GM04504 (cell line): ENCODE measurements at places on chromosomes 5 and 9.

GRCh38 chr5:56227691-56228090 lies 5.4 kb downstream of the ANKRD55 start:
- no peak for DNase-seq

GRCh38 chr5:68445257-68446069 lies 229.9 kb downstream of the PIK3R1 start:
- no peak for DNase-seq

DNA sequence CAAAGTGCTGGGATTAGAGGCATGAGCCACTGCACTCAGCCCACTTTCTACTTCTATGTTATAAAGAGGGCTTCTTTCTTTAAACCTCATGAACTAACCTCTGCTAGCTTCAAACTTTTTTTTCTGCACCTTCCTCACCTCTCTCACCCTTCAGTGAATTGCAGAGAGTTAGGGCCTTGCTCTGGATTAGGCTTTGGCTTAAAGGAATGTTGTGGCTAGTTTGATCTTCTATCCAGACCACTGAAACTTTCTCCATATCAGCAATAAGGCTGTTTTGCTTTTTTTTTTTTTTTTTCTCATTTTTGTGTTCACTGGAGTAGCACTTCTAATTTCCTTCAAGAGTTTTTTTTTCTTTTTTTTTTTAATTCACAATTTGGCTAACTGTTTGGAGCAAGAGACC lies 216.4 kb upstream of the MAP3K1 start:
- DNase-seq = no peak

GRCh38 chr9:79630521-79631403 lies 59.0 kb downstream of the TLE4 start:
- no peak for DNase-seq

- peak; percentile 69 for DNase-seq
These were observed at the start of gene ARAP3 for GRCh38 chr5:141681695-141682641. Gene ARAP3 (minus strand): TSS chr5:141682230. CDS start chr5:141680486, 1,744 bp downstream.

GRCh38 chr5:169413416-169413815 lies 112.5 kb upstream of the SLIT3 start:
- DNase-seq = no peak

DNA sequence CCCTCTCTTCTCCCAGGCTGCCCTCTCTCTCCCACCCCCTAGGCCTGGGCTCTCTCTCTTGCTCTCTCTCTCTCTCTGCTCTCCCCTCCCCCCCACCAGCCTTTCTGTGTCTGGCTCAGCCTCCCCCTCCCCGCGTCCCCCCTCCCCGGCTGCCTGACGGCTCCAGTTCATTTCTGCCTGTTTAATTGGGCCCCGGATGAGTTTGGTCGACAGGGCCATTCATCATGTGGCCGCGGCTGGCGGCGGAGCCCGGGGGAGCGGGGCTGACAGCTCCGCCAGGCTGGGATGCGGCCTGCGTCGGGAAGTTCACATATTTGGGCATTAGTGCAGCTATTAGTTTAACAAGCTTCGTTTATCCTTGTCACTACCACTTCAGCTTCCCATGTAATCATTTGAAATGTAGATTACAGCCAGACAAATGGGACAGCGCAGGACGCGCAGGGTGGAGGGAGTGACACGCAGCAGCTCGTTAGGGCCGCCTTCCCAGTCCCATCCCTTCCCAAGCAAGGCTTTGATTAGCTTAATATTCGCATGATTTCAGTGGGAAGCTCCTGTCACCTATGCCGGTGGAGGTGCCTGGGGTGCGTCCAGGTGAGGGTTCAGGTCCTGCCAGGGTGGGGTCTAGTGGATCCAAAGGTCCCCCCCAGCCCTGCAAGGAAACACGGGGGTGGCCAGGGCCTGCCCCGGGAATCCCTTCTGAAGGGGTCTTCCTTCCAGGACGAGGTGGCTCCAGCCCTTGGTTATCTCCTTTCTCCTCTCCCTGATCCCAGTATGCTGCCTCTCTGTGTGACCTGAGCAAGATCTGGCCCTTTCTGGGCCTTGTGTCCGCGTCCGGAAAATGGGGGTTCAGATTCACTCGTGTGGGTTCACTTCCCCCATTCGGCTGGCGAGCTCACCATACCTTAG lies 214.8 kb downstream of the PAX5 start:
- DNase-seq = no peak

DNA sequence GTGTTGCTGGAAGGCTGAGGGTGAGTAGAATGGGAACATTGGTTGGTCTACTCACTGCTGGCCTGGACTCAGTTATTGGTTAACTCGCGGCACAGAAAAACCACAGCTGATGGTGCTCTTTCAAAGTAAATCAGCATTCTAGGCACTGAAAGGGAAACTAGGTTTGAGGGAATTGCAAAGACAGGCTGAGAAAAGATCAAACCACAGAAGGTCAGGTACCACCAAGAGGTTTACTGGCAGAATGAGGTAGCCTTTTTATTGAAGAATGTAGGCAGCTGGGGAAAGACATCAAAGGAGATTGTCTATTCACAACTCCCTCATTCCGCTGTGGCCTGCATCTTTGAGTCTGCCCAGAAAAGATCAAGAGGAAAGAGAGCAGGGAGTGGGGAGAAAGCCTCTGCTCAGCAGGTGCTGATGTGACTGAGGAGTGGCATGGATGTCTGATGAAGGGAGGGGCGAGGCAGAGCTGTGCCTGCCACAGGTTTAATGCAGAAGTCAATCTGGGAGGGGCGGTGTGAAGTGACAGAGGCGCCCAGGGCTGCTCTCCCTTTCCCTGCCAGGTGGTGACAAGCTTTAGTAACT lies 255.5 kb downstream of the MAN2A1 start:
- no peak for DNase-seq

GRCh38 chr9:2093920-2094597 lies 78.9 kb downstream of the SMARCA2 start:
- DNase-seq = peak; percentile 42

- DNase-seq = no peak
These were observed 38.4 kb downstream of the PRRX2 start for GRCh38 chr9:129703667-129704355.

- DNase-seq = no peak
These were observed 19.0 kb upstream of the SPINK4 start for GRCh38 chr9:33220681-33221567.

DNA sequence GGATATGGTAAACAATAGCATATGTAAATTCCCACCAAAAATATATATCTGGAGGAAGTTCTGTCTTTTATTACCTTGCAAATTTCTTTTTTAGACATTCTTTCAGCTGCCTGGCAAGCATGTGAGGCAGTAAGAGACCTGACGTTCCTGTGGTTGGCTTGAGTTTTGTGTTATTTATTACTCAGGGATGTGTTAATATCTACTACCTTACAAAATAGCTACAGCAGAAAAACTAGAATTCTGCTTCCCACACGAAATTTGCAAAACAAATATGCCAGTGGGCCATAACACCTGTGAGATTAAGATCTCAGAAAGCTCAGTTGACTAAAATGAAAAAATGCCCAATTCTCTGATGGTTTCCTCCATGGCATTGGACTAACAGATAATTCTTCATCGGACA lies 274.2 kb downstream of the TMEM167A start:
- no peak for DNase-seq

GRCh38 chr5:37086466-37087173 lies 162.6 kb downstream of the CPLANE1 start:
- peak; percentile 5 for DNase-seq

DNA sequence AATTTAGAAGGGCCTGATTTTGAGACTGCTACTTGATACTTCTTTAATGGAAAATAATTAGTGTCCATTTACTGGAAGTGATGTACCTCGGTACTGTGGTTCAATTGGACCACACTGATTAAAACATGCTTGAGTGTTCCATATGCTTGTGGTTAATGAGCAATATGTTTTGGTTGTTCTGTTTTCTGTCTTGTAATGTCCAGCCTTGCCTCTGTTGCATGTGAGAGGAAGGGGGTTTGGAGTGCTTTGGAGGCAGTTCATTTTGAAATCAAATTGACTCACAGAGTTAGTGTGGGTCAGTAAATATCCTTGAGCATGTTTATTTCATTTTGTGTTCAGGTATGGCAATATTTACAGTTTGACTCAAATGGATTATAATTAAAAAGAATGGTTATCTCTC lies 334.4 kb downstream of the ARHGEF28 start:
- no peak for DNase-seq

GRCh38 chr5:154112255-154112654 lies 73.5 kb downstream of the MFAP3 start:
- DNase-seq = no peak

DNA sequence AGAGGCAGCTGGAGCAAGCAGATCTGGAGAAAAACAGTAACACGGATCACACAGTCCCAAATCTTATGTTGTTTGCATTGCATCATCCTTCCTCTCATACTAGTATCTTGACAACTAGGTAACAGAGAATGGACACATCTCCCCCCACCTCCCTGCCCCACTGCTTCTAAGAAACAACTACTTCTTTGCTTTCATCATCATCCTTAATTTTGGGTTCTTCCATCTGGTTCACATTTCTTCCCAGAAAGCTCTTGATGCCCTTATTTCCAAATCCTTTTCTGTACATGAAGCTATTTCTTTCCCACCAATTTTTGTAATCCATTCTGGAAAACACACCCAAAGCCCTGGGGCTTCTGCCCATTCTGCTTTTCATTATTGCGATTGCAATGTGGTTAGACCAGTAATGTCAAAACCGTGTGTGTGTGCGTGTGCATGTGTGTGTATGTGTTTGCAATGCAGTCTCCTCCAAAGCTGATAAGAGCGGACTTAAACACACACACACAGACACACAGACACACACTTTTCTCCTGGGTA lies 254.7 kb upstream of the SLC30A5 start:
- peak; percentile 24 for DNase-seq

DNA sequence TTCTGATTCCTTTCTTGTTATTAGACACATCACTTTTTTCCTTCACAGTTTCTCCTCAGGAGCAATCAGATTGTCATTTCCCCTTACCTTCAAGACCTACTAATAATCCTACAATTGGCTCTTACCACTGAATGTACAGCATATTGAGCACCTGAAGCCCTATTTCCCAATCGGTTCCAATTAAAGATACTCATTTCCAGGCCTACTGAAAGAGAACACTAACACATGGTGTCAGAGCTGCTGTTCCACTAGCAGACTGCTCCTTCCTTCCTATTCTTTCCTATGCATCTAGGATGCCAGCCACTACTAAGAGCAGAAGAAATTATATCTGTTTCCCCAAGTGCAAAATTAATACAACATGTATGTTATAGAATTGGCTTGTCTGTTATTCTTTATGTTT lies 34.6 kb downstream of the SKIC3 start:
- DNase-seq = no peak

DNA sequence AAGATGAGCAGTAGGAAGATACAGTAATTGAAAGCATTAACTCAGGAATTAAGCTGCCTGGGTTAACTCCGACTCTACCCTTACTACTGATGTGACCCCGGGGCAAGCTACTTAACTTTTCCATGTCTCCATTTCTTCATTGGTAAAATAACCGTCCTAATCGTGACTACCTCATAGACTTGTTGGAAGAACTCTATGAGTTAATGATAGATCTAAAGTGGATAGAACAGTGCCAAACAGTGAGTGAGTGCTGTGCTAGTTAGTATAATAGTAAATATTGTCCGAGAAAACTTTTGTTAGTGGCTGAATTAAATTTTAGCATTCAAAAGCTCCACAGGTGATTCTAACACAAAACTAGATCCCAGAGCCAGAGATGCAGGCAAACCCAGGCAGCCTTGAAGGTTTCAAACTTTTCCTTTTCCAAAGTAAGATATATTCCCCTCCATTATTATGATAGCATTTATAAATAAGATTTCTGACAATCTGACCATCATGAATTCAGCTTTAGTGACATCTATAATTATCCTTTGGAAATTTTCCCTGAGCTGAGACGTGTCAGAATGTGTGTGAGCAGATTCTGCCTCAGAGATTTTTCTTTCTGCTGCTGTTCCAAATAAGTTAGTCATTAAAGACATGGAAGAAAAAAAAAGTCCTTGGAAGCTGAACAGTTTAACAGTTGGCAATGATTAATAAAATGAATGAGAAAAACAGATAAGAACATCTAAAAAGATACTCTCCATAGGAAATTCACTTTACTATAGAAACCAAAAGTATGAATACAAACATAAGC lies 369.5 kb downstream of the PRELID2 start:
- no peak for DNase-seq

GRCh38 chr5:60585618-60586017 lies 114.3 kb downstream of the DEPDC1B start:
- DNase-seq = no peak

DNA sequence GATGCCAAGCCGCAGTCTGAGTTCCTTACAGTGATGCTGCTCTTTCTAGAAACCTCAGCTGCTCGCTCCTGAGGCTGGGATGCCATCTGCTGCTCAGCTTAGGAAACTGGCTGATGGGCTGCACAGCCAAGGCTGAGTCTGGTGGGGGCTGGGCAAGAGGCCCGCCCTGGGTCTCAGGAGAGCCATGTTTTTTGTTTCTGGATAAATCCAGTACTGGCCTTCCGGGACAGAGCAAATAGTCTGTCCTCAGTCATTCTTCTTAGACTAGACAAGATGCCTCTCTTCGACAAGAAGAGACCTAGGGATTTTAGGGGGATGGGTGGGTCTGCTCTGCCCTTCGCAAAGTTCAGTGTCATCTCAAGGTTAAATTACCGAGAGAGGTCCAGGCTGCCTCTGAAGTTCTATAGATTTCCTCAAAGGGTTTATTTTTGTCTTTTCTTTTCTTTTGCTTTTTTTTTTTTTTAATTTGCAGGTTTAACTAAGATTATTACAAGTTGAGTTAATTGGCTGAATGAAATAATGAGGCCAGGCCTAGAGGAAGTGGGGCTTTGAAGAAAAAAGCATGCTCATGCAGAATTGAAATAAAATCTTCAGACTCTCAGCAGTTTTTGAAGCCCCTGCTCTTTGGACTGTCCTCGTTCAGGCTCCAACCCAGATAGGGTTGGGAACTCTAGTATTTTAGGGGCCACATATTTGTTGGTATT lies 30.6 kb upstream of the MATR3 start:
- peak; percentile 82 for DNase-seq

- no peak for DNase-seq
These were observed 43.0 kb upstream of the SHB start for GRCh38 chr9:38112049-38112448.

DNA sequence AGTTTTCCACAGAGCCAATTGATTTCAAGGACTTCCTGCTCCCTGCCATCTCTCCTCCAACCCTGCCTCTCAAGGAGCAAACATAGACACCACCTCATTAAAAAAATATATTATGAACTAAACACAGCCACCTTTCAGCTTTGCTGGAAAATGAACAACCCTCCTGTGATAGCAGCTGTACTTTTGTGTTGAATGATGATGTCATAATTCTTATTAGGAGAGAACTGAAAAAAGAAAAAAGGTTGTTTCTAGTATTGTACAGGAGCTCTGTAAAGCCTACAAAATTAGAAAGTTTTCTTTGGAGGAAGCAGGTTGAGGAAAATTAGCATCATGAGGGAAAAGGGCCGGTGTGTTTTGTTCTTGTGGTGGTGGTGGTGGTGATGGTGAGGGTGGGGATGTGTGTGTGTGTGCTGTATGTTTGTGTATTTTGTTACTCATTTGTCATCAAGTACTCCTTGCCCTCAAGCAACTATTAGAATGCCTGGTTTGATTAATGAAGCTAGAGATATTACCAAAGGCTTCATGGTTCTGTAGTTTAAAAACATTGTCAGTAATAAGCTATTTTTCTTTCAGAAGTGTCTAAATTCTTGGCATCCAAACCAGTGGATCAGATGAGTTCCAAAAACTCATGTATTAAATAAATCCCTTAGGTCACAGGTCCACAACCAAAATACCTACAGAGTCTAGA lies 405.9 kb downstream of the TLE4 start:
- no peak for DNase-seq
